Naive thymus-derived CD8-positive, alpha-beta T cell (primary cell): ENCODE measurements at places on chromosomes 3 and 15. TPM values are rescaled to one million over a fixed set of nuclear protein-coding genes. Genes with fewer than 3 reads are reported as not detected.

DNA sequence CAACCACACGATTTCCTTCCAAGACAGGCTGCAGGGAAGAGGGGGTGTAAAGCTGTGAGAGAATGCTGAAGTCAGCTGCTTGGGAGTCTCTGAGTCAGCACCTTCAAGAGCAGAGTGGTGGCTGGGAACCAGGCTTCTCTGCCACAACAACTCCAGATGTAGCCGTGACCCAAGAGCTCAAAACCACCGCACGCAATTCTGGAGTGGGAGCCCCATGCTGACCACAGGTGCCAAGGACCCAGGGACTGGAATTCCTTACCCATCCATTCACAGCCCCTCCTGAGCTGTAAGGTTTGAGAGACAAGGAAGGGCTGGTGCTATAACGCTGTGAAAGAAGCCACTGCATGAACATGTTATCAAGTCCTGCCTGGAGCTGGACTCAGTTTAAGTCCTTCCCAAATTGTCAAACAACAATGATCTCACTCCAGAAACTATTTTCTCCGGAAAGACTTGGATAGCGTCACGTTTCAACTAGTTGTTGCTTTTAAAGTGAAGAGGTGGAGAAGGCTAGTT is 61.4 kb downstream of the UMPS start:
- DNase-seq: no peak
- H3K4me3 ChIP-seq: no peak overlapping the region
- H3K36me3 ChIP-seq: no peaks in the 10 kb centered on the region
- H3K4me1 ChIP-seq: no peaks in the 10 kb centered on the region

DNA sequence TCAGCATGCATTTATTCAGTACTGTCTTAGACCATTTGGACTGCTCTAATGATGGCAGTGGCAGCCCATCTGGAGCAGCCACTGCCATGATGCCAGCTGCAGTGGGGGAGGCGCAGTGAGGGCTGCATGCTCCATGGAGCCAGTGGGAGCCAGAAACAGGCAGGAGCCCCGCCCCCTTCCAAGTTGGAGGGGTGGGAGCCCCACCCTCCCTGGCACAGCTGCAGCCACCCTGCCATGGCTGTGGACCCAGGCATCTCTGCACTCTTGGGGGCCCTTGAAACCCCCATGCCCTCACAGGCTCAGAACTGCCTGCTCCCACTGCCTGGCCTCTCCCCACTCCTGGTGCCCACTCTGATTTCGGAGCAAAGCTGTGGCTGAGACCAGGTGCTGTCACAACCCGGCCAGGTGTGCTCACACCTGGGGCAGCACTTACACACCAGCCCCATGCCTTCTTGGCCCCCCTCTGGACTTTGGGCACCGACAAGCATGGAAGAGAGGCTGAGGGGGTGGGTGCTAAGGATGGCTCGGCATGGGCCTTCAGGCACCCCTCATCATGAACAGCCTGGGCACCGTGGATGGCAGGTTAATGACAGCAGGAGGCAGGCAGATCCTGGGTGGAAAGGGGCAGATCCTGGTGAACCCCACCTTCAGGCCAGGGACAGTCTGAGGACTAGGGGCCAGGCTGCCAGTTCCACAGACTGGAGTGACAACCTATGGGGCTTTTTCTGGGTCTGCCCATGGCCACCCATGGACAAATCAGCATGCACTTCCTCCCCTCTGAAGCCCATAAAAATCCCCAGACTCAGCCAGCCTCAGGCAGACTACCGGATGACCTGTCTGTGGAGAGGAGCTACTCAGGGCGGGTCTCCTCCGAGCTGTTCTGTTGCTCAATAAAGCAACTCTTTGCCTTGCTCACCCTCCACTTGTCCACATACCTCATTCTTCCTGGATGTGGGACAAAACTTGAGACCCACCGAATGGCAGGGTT is 18.3 kb downstream of the TBC1D21 start:
- DNase-seq: no peak
- no peak overlapping the region for H3K27ac ChIP-seq
- H3K27me3 ChIP-seq: peaks cover 23% of the 10 kb centered on the region
- no peak overlapping the region for H3K4me3 ChIP-seq

- no peaks in the 10 kb centered on the region for H3K4me1 ChIP-seq
- H3K27me3 ChIP-seq: no peaks in the 10 kb centered on the region
- no peak overlapping the region for H3K27ac ChIP-seq
- no peaks in the 10 kb centered on the region for H3K36me3 ChIP-seq
Observed at GRCh38 chr3:162507397-162507796, 1010.8 kb downstream of the OTOL1 start.

Gene CHST2
- 5.2 TPM for total RNA-seq

GRCh38 chr15:61720197-61720704 is 340.0 kb downstream of the VPS13C start:
- peaks cover 13% of the 10 kb centered on the region for H3K27me3 ChIP-seq
- no peak overlapping the region for H3K4me3 ChIP-seq
- H3K36me3 ChIP-seq: no peaks in the 10 kb centered on the region
- DNase-seq: no peak

- no peak for DNase-seq
- H3K27ac ChIP-seq: no peak overlapping the region
- no peaks in the 10 kb centered on the region for H3K4me1 ChIP-seq
Observed at GRCh38 chr3:113194823-113195401, 16.4 kb upstream of the BOC start.

Gene POC1A
- total RNA-seq: 1.2 TPM
